Stomach (tissue), 19 donors: ENCODE measurements at places on chromosomes 4 and X. TPM values are rescaled to one million over a fixed set of nuclear protein-coding genes. Genes with fewer than 3 reads are reported as not detected.

Gene SMR3B
- total RNA-seq = not detected

DNA sequence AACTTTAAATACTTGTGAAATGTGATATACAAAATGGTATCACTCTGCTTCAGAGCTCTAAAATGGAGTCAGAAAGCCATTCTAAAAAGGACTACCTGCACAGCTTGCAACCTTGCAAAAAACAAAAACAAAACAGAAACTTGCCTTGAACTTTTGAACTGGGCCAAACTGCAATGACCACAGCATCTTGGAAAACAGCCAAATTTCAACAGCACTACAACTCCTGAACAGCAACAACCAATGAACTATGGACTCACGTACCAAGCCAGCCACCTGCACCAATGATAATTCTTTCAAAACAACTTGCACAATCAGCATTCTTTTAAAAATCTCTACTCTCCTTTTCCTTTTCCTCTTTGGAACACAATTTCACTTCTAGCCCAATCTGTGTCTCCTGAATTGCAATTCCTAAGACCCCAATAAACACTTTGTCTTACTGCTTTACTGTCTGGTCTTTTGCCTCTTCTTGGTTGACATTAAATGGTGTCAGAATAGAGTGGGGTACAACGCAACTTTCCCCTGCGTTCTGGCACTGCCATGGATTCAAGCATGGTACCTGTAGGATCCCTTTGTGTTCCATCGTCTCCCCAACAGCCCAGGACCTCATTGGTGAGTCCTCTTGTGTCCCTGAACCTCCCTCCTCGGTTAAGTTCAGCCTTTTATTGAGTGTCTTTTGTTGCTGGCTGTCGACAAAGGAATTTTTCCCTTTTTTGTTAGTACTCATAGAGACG lies 35.7 kb upstream of the FMR1 start:
- no peaks in the 10 kb centered on the region for H3K27me3 ChIP-seq
- H3K4me3 ChIP-seq = no peak overlapping the region
- no peaks in the 10 kb centered on the region for H3K4me1 ChIP-seq
- no peaks in the 10 kb centered on the region for H3K36me3 ChIP-seq
- H3K27ac ChIP-seq = no peak overlapping the region

GRCh38 chr4:127618427-127618826 lies 14.3 kb upstream of the INTU start:
- H3K4me3 ChIP-seq = no peak overlapping the region
- peaks cover 11% of the 10 kb centered on the region for H3K4me1 ChIP-seq
- H3K27me3 ChIP-seq = peaks cover 23% of the 10 kb centered on the region
- H3K36me3 ChIP-seq = no peaks in the 10 kb centered on the region
- no peak for DNase-seq

GRCh38 chrX:72069350-72070160 lies 62.2 kb downstream of the RTL5 start:
- H3K27ac ChIP-seq = no peak overlapping the region
- DNase-seq = no peak
- no peaks in the 10 kb centered on the region for H3K36me3 ChIP-seq
- peaks cover 16% of the 10 kb centered on the region for H3K4me1 ChIP-seq
- peaks cover 25% of the 10 kb centered on the region for H3K27me3 ChIP-seq
- H3K4me3 ChIP-seq = peak overlapping the region; percentile 20

DNA sequence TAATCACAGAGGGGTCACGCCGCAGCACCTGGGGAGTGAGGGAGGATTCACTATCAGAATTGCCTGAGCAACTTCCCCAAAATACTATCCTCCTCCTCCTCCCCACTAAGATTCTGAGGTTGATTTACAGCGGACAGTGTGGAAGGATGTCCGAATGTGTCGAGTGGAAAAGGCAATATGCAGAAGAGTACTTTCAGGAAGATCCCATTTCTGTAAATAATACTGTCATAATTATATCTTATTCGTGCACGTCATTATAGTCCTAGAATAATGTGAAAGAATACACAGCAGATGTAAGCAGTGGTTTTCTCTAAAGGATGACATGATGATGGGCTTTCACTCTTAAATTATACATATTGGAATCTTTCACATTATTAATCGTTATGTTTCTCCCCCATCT lies 149.8 kb upstream of the NOCT start:
- DNase-seq = no peak
- H3K27ac ChIP-seq = no peak overlapping the region
- H3K36me3 ChIP-seq = no peaks in the 10 kb centered on the region
- H3K4me1 ChIP-seq = no peaks in the 10 kb centered on the region

GRCh38 chrX:46929439-46930261 lies 17.4 kb downstream of the JADE3 start:
- DNase-seq = no peak
- no peak overlapping the region for H3K27ac ChIP-seq
- no peaks in the 10 kb centered on the region for H3K4me1 ChIP-seq
- no peaks in the 10 kb centered on the region for H3K27me3 ChIP-seq
- H3K4me3 ChIP-seq = no peak overlapping the region

GRCh38 chr4:143402776-143403552 lies 66.3 kb downstream of the GAB1 start:
- H3K36me3 ChIP-seq = no peaks in the 10 kb centered on the region
- peaks cover 24% of the 10 kb centered on the region for H3K4me1 ChIP-seq
- no peak for DNase-seq
- no peaks in the 10 kb centered on the region for H3K27me3 ChIP-seq
- no peak overlapping the region for H3K4me3 ChIP-seq
